ENCODE measurements at places on chromosomes 5 and 9. TPM values are rescaled to one million over a fixed set of nuclear protein-coding genes. Genes with fewer than 3 reads are reported as not detected.

DNA sequence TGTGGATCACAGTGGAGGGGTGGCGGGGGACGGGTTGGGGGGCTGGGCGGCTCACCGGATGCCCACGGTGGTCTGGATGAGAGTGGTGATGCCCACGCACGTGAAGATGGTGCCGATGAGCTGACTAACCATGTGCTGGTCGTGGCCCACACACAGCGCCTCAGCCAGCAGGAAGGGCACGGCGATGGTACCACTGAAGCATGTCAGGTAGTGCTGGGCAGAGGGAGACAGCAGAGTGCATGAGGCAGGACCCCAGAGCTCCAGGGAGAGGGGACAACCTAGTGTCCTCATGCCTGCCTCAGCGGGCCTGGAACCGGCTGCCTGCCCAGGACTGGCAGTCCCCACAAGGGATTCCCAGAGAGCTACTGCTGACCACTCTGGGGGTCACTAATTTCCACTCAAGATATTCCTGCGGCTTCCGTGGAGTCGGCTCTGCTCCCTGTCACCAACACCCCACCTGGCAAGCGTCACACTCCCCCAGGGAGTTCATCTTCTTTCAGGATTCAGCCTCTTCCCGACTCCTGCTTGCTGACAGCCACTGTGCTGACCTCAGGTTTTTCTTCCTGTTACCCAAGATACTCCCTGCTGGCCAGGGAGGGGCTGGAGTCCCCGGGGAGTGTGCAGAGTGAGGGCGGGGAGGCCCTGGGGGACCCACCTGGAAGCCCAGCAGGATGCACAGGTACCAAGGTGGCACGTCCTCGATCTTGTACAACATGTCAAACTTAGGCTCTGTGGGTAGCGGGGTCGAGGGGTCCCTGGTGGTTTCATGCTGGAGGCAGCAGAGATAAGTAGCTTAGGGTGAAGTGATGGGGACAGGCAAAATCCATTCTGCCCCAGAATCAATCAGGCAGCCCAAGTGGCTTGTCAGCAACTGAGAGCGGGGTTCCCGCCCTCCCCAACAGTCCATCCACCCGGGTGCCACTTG, 998 bp downstream of the SLC23A1 start:
- H3K27me3 ChIP-seq, result no peaks in the 10 kb centered on the region
- H3K4me3 ChIP-seq, result no peak overlapping the region
- DNase-seq, result no peak
- H3K27ac ChIP-seq, result no peak overlapping the region
- H3K4me1 ChIP-seq, result no peaks in the 10 kb centered on the region

Gene MEF2C
- 12.2 TPM for total RNA-seq

DNA sequence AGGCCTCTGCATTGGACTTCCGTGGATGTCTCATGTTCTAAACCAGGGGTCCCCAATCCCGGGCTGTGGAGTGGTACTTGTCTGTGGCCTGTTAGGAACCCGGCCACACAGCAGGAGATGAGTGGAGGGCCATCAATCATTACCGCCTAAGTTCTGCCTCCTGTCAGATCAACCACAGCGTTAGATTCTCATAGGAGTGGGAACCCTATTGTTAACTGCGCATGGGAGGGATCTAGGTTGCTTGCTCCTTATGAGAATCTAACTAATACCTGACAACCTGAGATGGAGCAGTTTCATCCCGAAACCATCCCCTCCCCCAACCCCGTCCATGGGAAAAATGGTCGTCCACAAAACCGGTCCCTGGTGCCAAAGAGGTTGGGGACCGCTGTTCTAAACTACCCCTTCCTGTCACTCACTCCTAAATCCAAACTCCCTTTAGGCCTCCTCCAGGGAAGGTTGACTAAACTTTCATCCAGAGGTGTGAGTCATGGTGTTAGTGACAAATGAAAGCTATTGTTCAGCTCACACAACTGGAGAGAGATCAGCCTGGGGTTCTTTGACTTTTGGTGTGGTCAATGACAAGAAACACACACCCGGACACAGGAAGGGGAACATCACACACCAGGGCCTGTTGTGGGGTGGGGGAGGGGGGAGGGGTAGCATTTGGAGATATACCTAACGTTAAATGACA, 9.5 kb downstream of the KCNV2 start:
- H3K27me3 ChIP-seq, result no peaks in the 10 kb centered on the region
- H3K4me3 ChIP-seq, result no peak overlapping the region

Gene ZDHHC11
- 2.5 TPM for total RNA-seq

Gene CDX1
- 0.33 TPM for total RNA-seq

Gene WNT8A
- total RNA-seq, result not detected

- H3K4me1 ChIP-seq, result no peaks in the 10 kb centered on the region
- no peak overlapping the region for H3K27ac ChIP-seq
- no peaks in the 10 kb centered on the region for H3K36me3 ChIP-seq
- no peak for DNase-seq
Measured at GRCh38 chr9:761176-761792, 80.2 kb upstream of the DMRT1 start.

GRCh38 chr9:105297442-105298075, 53.1 kb downstream of the SLC44A1 start:
- no peaks in the 10 kb centered on the region for H3K36me3 ChIP-seq
- H3K27ac ChIP-seq, result peak overlapping the region; percentile 59
- no peak overlapping the region for H3K4me3 ChIP-seq
- DNase-seq, result no peak

Gene LEAP2
- total RNA-seq, result 0.33 TPM

Gene KIF4B
- under 0.01 TPM for total RNA-seq

DNA sequence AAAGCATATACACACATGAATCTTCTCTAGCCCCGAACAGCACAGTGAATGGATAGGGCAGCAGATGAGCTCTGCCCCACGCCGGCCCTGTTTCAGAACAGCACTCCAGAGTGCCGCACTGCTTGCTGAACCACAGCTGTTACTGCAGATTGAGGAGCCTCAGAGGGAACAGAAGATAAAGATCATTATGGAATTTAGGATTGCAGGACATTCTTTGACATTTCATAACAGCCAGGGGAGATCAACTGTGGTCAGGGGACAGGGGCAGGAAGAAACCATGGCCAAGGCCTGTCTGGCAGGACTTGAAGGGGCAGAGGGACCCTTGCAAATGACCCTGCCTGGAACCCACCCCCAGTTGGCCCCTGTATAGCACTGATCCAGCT, 20.6 kb downstream of the IRF1 start:
- no peak overlapping the region for H3K27ac ChIP-seq
- H3K27me3 ChIP-seq, result no peaks in the 10 kb centered on the region
- DNase-seq, result peak; percentile 72
- H3K4me3 ChIP-seq, result no peak overlapping the region

- no peaks in the 10 kb centered on the region for H3K36me3 ChIP-seq
- no peak overlapping the region for H3K27ac ChIP-seq
- H3K4me3 ChIP-seq, result no peak overlapping the region
- peaks cover 5% of the 10 kb centered on the region for H3K4me1 ChIP-seq
- H3K27me3 ChIP-seq, result no peaks in the 10 kb centered on the region
Measured at GRCh38 chr9:96381696-96382095, 1.8 kb downstream of the SLC35D2 start.

Gene ALDH1A1
- 45.2 TPM for total RNA-seq

DNA sequence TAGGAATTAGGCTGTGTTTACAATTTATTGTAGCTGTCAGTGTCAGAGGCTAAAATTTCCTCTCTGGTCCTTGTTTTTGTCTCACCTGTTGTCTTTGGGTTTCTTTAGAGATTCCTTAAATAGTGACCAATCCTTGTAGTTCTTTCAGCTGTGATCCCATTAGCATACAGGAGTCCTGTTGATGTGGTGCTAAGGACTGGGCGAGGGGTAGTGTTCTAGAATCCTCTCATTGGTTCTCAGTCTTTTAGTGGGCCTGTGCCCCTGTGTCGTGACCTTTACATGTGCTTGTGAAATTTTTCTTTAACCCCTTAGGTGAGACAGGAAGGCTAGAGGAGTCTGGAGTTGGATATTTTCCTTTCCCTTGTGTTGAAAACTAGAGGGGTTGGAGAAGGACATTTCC, 51.2 kb downstream of the ZNF618 start:
- H3K27ac ChIP-seq, result no peak overlapping the region
- no peak for DNase-seq
- no peaks in the 10 kb centered on the region for H3K36me3 ChIP-seq
- peaks cover 5% of the 10 kb centered on the region for H3K4me1 ChIP-seq
- H3K4me3 ChIP-seq, result no peak overlapping the region

DNA sequence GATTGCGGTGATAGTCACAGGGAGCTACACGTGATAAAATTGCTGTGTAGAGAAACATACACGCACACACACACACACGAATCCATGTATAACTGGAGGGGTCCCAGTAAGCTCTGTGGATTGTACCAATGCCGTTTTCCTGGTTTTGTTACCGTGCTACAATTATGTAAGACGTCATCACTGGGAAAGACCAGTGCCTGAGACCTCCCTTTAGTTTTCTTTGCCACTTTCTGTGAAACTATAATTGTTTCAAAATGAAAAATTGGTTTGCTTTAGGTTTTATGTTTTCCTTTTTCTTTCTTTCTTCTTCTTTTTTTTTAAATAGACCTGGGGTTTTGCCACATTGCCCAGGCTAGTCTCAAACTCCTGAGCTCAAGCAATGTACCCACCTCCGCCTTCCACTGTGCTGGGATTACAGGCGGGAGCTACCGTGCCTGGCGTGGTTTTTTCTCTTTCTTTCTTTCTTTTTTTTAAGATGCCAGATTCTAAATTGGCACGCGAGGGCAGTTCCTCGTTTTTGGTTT, 21.3 kb downstream of the OR2V2 start:
- peaks cover 4% of the 10 kb centered on the region for H3K4me1 ChIP-seq
- no peak overlapping the region for H3K27ac ChIP-seq
- no peak overlapping the region for H3K4me3 ChIP-seq
- H3K36me3 ChIP-seq, result no peaks in the 10 kb centered on the region
- no peaks in the 10 kb centered on the region for H3K27me3 ChIP-seq
- DNase-seq, result no peak

- no peak overlapping the region for H3K27ac ChIP-seq
- no peak overlapping the region for H3K4me3 ChIP-seq
- no peak for DNase-seq
- H3K36me3 ChIP-seq, result peaks cover 9% of the 10 kb centered on the region
- H3K27me3 ChIP-seq, result no peaks in the 10 kb centered on the region
- H3K4me1 ChIP-seq, result no peaks in the 10 kb centered on the region
Measured at GRCh38 chr5:36179950-36180349, 28.0 kb downstream of the SKP2 start.

- DNase-seq, result peak; percentile 85
- no peaks in the 10 kb centered on the region for H3K27me3 ChIP-seq
- no peaks in the 10 kb centered on the region for H3K36me3 ChIP-seq
- no peak overlapping the region for H3K4me3 ChIP-seq
- H3K27ac ChIP-seq, result peak overlapping the region; percentile 87
Measured at GRCh38 chr5:148912714-148913398, 86.4 kb downstream of the ADRB2 start.

DNA sequence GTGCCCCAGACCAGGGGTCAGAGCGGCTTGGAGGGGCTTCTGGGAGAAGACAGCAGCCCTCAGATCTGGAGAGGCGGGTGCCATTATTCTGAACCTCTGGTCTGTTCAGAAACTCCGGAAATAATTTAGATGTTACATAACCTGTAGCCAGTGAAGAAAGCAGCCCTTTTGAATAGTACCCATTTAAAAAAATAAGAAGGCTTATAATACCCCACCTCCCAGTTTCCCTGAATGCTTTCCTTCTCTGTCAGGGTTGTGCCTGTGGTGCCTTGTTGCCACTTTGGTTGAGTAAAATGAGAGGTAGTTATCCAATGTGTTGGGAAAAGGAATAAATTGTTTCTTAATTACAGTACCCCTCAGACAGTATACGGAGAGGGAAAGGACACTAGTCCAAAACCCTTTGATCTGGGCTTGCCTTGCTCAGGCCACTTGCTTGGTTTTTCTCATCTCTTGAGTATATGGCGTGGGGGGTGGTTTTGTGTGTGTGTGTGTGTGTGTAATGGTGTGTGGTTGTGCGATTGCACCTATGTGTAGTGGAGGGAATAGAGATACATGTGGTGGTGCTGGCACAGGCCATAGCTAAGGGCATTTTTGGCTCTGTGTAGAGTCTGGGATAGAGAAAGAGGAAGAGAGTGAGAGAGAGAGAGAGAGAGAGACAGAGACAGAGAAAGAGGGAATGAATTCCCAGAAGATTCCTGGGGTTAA, 59.1 kb upstream of the TLR4 start:
- H3K4me3 ChIP-seq, result no peak overlapping the region
- no peaks in the 10 kb centered on the region for H3K36me3 ChIP-seq
- no peak overlapping the region for H3K27ac ChIP-seq
- no peaks in the 10 kb centered on the region for H3K4me1 ChIP-seq
- DNase-seq, result no peak

Gene NR5A1
- total RNA-seq, result not detected

DNA sequence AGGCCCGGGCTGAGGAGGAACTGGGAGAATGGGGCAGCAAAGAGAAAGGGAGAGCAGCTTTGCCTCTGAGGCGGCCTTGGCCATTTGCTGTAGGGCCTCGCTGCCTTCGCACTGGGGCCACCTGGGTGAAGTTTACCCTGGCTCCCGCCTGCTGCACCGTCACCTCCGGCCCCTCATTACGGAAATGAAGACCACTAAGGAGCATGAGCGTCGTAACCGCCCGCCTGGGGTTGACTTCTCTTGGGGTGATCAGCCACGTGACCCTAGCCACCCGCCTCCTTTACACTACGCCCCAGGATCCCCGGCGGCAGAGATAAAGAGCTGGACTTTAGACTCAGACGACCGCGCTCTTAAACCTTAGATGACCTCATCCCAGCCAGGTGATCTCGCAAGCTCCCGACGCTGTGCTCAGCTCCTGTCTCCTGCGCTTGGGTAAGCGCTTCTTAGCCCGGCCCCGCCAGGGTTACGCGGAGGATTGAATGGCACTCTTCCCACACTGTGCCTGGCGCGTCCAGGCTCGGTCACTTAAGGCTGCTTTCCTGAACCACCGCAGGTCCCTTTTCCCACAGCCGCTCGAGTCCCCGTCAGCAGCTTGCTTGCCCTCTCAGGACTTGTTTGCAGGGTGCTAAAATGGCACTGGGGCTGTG, 107.9 kb upstream of the LARP1 start:
- no peaks in the 10 kb centered on the region for H3K27me3 ChIP-seq
- H3K4me3 ChIP-seq, result no peak overlapping the region
- no peaks in the 10 kb centered on the region for H3K36me3 ChIP-seq
- H3K27ac ChIP-seq, result no peak overlapping the region
- peaks cover 3% of the 10 kb centered on the region for H3K4me1 ChIP-seq

GRCh38 chr5:94173100-94173499, 431.7 kb upstream of the POU5F2 start:
- H3K27me3 ChIP-seq, result no peaks in the 10 kb centered on the region
- H3K36me3 ChIP-seq, result no peaks in the 10 kb centered on the region
- no peak for DNase-seq
- no peak overlapping the region for H3K27ac ChIP-seq
- peaks cover 3% of the 10 kb centered on the region for H3K4me1 ChIP-seq

Gene ELOVL7
- under 0.01 TPM for total RNA-seq

GRCh38 chr5:67462147-67462546, 265.5 kb upstream of the CD180 start:
- no peaks in the 10 kb centered on the region for H3K36me3 ChIP-seq
- no peak for DNase-seq

Data from fibroblast of lung (primary cell).